ENCODE measurements at places on chromosomes 3 and 15.

- no peak for DNase-seq
Measured at GRCh38 chr15:40594429-40594836, 384 bp downstream of the KNL1 start.

GRCh38 chr15:100869151-100869999 is 10.3 kb upstream of the ALDH1A3 start:
- DNase-seq = no peak

- DNase-seq = no peak
Measured at GRCh38 chr15:43370310-43370974, 401 bp downstream of the ZSCAN29 start.

GRCh38 chr3:69342074-69342473 is 43.8 kb downstream of the FRMD4B start:
- no peak for DNase-seq

DNA sequence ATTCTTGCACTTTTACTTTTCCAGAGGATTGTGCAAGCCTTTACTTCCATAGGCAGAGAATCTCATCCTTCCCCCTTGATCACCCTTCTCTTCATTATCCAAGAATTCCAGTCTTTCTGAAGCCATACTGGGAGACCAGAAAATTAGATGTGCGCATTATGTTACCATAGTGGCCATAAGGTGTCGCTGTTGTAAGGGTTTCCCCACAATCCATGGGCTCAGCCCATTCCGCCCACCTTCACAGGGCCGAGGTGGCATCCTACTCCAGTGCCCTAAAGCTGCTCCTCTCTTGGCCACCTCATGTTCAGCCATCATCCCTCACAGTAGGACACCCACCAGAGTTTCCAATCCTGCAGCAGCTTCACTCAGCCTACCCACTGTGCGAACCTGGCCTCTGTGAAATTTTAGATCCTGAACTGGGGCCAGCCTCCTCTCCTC is 35.0 kb downstream of the CTSH start:
- DNase-seq = peak; percentile 32

DNA sequence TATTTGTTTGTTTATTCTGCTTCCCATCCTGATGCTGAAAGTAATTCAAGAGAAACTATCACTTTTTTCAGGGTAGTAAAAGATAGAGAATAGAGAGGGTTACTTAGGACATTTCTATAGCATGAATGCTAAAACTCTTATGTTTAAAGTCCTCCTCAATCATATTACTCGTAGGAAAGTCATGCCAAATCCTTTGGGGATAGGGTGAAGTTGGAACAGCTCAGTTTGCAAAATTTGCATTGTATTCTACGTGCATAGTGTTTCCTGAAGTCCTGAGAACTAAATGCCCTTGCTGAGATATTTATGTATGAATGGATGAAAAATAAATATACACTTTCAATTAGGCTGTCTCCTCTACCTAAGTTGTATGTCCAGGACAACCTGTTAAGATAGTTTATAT is 14.6 kb downstream of the PLSCR5 start:
- no peak for DNase-seq

GRCh38 chr15:85289677-85290365 is 90.6 kb upstream of the AKAP13 start:
- DNase-seq = peak; percentile 40

DNA sequence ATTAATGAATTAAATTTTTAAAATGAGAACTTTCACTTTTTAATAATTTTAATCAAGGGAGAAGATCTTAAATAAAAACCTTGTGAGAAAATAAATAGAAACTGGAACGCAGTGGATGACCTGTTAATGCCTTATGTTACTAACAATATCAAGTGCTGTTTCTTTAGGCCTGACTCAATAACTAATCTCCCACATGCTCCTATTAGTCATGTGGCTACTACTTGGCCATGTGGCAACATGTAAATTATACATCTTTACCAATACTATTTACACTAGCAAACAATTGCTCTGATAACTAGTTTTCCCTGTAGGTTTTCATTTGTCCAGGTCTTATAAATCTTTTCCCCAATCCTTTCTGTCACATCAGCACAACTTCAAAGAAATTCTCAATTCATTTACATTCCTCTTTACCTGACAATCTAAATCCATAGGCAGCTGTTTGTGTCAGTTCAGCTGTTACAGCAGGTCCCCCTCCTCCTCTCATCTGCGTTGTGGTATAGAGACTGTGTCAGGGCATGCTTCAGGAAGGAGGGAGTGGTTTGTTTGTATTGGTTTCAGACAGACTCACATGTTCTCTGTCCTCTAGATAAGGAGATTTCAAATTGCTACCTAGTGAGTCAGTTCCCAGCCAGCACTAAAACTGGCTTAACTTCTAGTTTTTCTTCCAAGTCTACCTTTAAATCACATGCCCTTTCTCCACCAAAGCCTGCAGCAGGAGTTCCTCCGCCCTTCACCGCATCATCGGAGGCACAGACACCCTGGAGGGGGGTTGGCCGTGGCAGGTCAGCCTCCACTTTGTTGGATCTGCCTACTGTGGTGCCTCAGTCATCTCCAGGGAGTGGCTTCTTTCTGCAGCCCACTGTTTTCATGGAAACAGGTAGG is 11.3 kb upstream of the C3orf52 start:
- DNase-seq = peak; percentile 50

GRCh38 chr3:151276038-151276686 is 2.2 kb downstream of the P2RY14 start:
- DNase-seq = no peak

- no peak for DNase-seq
Measured at GRCh38 chr3:66661628-66662027, 160.8 kb upstream of the LRIG1 start.

Measured in CD4-positive, alpha-beta T cell treated with Interleukin-21 for 1 hour (primary cell).